Inflammatory macrophage treated with lipopolysaccharide for 4 hours (primary cell): ENCODE measurements at places on chromosomes 16 and 17.

GRCh38 chr16:80092681-80093080, 448.1 kb upstream of the DYNLRB2 start:
- no peak for DNase-seq

- DNase-seq, result no peak
These were observed 1.2 kb upstream of the GLIS2 start for GRCh38 chr16:4314532-4315185.

DNA sequence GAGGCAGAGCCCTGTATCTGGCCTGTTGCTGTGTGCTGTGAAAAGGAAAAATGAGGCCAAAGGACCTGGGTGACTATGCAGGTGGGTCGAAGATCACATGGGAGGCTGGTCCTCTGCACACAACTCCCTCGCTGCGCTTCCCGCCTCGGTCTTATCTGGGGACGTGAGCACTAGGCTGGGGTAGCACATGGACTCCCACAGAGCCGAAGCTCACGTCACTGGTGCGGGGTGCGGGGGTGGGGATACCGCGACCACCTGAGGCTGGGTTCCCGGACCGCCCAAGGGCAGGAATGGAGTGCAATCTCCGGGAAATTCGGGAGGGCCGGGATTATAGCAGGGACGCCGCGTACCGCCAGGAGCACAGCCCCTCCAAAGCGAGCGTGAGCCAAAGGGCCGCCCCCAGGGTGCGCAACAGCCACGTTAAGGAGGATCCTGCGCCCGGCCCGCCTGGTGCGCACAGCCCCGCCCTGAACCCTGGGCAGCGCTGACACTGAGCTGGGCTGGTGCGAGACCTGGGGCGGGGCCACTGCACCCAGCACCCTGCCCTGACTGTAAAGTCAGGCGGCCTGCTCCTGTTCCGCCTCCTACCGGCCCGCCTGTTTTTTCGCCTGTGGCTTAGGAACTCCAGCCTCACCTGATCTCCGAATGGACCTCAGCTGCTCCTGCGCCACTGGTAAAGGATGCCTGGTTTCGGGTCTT, 4.8 kb downstream of the MT1A start:
- peak; percentile 84 for DNase-seq

GRCh38 chr16:50881956-50882355, 140.1 kb downstream of the CYLD start:
- DNase-seq, result no peak

GRCh38 chr16:83045790-83046189, 419.0 kb downstream of the CDH13 start:
- no peak for DNase-seq

- no peak for DNase-seq
These were observed 197.1 kb upstream of the TBX2 start for GRCh38 chr17:61202564-61202963.

DNA sequence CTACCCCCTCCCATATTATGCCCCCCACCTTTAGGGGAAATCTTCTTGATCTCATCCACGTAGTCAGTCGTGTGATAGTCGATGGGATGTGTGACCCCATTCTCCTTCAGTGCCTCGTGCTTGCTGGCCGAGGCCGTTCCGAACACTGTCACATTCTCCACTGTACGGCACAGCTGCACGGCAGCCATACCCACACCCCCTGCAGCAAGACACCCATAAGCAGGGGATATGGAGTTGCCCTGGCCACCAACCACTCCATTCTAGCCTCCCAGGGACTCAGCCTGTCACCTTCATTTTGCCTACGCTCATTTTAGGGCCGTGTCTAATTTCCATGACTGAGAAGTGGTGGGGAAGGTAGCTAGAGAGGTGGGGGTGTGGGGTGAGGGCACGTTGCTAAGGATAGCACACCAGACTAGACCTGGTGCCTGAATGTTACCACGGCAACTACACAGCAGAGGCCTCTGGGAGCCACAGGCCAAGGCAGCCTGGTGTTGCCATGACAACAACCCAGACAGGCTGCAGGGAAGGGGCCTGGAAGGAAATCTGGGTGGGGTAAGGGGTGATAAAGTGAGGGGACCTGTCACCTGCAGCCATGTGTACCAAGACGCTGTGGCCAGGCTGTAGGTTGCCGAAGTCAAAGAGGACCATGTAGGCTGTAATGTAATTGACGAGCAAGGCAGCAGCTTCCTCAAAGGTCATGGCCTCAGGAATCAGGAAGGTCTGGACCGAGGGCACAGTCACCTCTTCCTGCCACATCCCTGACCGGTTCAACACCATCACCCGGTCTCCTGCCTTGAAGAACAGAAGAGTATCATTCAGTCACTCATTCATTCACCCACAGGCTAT, 4.0 kb downstream of the VAT1 start:
- DNase-seq, result peak; percentile 46

GRCh38 chr16:79168321-79168720, 432.2 kb downstream of the MAF start:
- no peak for DNase-seq

DNA sequence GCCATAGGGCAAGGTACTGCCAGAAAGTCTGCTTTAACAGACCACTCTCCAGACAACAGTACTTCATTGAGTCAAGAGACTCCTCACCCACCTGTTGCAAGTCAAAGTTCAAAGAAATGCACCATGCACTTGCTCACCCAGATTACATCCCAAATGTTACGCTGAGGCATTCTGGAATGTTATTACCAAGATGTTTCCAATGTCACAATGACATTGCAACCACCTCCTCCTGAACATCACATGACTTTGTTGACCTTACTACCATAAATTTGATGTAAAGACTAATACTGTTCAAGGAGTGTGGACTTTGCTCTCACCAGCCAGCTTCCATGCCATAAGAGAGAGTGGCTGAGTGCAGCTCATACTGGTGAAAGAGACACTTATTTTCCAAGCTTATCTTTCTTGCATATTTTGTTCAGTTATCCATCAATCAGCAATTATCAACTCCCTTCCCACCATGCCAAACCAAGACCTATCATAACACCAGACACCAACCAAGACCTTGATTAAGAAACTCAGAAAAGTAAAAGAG, 58.5 kb upstream of the BCAR1 start:
- DNase-seq, result no peak
